Stimulated activated CD8-positive, alpha-beta memory T cell treated with anti-CD3 and anti-CD28 coated beads, Interleukin-15, amount 100 ng/mL, for 1 hour (primary cell): ENCODE measurements at places on chromosomes 11 and 22.

- DNase-seq, result no peak
Measured at GRCh38 chr11:64210301-64211020, 3.9 kb downstream of the FERMT3 start.

GRCh38 chr11:1223346-1224110 lies 662 bp downstream of the MUC5B start:
- DNase-seq, result no peak

- DNase-seq, result no peak
Measured at GRCh38 chr11:2794968-2795322, 90.6 kb downstream of the CDKN1C start.

DNA sequence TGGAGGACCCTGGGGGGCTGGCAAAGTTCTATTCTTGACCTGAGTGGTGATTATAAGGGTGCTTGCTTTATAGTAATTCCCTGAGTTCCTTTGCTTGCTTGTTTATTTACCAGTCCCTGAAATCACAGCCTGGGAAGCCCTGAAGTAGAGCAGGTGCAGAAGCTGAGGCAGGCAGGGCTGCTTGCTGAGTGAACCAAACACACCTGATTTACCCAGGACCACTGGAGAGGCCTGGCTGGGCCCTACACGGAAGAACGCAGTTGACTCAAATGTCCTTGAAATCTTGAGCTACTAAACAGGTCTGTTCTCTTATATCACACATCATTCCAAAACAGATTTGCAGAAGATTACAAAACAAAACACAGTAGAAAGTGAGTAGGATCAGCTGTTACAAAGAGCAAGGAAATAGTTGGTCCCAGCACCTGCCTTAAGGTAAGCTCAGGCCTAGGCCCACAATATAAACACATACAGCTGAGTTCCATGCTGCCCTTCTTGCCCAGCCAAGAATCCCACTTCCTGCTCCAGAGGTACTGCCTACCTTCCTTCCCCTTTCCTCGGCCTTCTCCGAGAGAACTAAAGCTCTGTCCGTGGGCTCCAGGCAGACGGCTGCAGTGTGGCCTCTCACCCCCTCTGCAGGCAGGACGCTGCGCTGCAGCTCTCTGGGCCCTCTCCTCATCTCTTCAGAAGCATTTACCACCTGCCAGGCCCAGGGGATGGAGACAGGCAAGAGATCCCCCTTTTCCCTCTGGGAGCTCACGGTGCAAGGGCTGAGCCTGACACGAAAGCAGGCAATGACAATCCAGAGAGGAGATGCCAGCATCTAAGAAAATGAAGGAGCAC lies 46.1 kb upstream of the SCUBE2 start:
- DNase-seq, result peak; percentile 39

- DNase-seq, result no peak
Measured at GRCh38 chr11:60222141-60222540, 20.8 kb downstream of the MS4A4E start.

DNA sequence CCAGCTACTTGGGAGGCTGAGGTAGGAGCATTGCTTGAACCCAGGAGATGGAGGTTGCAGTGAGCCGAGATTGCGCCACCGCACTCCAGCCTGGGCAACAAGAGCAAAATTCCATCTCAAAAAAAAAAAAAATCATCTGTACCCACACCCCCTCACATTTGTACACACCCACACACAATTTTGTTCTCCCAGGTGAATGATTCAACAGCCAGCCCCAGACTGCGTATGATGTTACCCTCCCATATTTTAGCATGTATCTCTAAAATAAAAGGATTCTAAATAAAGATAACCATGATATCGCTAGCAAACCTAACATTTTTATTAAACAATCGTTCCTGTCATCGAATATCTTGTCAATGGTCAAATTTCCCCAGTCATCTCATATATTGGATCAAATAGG lies 65.8 kb downstream of the BRD1 start:
- no peak for DNase-seq

- no peak for DNase-seq
Measured at GRCh38 chr11:83957038-83957900, 671.1 kb upstream of the CCDC90B start.

- no peak for DNase-seq
Measured at GRCh38 chr11:2342557-2342956, 34.6 kb upstream of the CD81 start.

DNA sequence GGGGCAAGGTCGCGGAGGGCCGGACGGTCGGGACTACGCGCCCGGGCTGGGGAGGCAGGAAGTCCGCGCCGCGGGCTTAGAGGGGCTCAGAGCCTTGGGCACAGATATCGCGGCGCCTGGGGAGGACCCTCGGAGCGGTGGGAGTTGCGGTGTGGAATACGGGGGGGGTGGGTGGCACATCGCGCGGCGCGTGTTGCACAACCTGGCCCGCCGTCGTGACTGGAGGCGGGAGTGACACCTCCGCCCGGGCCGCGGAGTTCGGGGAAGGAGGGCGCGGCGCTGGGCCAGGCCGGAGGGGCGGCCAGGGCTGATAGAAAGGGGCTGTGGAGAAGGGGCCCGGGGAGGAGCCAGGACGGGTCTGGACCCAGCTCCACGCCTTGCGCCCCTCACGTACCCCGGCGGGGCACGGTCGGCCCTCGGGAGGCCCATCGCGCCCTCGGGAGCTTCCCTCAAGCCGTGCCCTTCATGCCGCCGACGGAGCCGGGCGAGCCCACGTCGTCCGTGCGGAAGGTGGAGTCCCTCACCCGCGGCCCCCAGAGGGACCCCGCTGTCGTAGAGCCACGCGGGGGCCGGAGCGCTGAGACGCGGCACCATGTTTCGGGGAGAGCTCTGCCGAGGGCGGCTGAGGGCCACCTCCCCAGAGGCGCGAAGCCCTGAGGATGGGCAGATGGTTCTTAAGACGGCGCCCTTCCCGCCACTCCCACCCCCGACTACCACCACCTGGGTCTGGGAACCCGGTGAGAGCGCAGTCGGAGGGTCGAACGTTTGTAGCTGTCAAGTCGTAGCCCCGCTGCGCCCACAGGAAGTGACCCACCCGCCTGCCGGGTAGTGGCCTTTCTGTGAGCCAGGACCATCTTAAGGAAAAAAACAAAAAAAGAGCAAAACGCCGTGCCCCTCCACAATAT lies 729 bp downstream of the IL17RA start:
- no peak for DNase-seq

DNA sequence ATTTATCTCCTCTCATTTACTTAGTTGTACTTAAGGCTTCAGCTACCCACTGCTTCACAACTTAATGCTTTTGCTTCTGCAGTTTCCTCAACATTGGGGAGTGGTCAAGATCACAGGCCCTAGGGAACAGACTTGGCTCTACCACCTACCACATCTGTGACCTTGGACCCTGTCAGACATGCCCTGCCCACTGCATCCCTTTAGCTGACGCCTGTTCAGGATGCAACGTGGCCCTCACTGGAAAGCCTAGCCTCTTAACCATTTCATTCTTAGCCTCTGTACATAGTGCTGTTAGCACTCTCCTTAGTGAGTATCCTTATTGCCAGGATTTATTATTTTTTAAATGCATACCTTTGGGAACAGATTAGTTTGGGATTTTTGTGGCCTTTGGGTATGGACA lies 34.4 kb downstream of the TNRC6B start:
- no peak for DNase-seq

DNA sequence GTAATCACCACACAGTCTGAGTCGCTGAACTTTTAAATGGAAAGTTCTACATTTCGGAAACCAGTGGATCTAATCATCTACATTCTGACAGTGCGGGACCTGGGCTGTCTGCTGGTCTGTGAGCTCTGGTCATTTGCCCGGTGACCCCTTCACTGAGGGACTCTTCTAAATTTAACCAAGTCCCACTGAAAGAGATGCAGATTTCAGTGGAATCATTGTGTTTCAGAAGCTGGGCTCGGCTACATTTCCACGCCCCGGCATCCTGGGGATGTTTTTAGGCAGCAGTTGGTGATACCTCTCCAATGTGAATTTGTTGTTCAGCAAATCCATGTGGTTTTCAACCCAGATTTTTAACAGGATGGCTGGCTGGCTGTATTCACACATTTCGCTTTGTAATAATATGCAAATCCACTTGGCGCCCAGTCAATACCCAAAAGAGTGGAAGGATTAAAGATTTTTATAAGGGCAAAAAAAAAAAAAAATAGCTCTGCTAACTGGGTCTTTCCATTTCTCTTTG lies 145.5 kb upstream of the RASSF10 start:
- DNase-seq, result no peak

DNA sequence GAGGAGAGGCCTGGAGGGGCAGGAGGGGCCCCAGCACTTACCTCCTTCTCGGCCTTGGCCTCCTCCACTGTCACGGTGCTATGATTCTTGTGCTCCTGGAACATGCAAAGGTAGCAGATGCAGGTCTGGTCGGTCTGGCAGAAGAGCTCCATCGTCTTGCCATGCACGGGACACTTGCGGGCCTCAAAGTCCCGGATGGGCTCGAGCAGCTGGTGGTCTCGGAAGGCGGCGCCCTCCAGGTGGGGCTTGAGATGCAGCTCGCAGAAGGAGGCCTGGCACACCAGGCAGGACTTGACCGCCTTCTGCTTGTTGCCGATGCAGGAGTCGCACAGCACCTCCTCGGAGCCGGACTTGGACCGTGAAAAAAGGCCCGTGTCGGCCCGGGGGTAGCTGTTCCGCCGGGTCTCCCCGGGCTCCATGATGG lies 714 bp downstream of the TRIM29 start:
- DNase-seq, result no peak

DNA sequence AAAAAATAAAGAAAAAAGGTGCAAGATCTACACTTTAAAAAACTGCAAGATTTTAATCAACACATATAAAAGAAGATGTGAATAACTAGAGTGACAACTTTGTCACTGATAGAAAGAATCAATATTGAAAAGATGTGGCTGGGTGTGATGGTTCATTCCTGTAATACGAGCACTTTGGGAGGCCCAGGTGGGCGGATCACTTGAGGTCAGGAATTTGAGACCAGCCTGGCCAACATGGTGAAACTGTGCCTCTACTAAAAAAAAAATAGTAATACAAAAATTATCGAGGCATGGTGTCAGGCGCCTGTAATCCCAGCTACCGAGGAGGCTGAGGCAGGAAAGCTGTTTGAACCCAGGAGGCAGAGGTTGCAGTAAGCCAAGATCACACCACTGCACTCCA lies 21.0 kb upstream of the FBLN1 start:
- no peak for DNase-seq

DNA sequence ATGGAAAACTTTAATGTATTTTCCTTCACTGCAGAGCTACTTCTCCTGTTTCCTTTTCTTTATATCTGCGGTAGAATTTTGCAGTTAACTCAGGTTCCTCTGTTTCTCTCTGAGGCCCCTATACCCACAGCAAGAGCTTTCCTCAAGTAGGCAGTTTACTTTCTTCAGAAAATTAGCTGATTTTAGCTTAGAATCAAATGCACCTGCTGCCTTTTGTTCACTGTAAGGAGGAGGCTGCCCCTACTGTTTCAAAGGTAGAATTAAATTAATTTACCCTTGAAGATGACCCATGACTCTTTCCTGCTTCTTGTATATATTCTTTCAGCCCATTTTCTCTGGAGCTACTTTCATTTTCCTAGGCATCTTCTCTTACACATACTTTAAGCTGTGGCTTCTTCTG lies 68.7 kb upstream of the GDPD4 start:
- no peak for DNase-seq
